RWPE1 (cell line): ENCODE measurements at places on chromosomes 7 and 10.

- peak; percentile 45 for DNase-seq
Measured at GRCh38 chr10:29386342-29386999, 97.6 kb downstream of the LYZL1 start.

GRCh38 chr10:116722736-116723427 lies 19.5 kb downstream of the HSPA12A start:
- DNase-seq: no peak

- no peak for DNase-seq
Measured at GRCh38 chr7:122423591-122423990, 119.0 kb upstream of the FEZF1 start.

DNA sequence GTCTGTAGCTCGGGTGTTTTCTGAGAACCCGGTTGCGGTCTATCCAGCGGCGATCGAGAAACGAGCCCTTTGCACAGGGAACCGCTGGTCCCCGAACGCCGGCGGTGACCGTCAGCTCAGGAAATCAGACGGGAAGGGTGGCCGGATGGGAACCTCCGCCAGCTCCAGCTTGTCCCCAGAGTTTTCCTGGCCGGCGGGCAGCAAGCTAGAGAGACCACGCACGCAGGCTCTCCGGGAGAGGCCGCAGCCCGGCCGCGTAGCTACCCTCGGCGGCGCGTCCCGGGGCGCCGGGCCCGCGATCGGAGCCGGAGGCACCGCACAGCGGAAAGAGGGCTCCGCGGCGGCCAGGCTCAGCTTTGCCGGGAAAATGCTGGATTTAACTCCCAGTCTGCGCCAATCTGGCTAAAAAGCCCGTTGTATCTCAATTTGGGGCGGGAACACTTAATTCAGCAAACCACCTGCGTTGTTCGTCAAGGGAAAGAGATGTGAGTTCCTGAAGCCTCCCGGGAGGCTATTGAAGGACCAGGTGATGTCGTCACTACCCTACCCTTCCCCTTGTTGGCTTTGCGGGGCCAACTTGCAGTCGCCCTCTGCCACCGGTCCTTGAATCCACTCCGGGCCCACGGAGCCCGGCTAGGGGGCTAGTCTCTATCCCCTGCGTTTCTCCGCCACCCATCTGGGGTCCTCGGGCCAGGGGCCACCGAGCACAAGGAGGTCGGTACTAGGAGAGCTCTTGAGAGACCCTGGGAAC lies 859 bp upstream of the CH25H start:
- DNase-seq: peak; percentile 42

GRCh38 chr10:17454161-17455014 lies at the start of gene ST8SIA6:
Gene ST8SIA6 (minus strand): TSS chr10:17454595. CDS start chr10:17454255, 340 bp downstream.
- peak; percentile 55 for DNase-seq

DNA sequence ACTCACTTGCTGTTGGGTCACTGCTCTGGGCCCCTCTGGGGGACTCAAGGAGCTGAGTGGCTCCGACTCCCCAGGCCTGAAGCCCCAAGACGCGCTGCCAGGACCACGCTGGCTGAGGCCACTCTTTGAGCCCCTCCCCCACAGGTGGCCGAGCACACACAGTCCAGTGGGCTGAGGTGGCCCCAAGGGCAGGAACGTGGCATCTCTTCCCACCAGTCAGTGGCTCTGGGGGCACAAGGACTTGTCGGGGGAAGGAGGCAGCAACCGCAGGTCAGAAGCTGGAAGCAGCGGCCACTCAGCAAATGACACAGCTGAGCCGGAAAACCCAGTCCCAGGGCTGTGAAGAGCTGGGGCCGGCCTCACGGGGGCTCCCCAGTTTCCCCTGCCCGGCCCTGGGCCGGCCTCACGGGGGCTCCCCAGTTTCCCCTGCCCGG lies 24.1 kb downstream of the GRIFIN start:
- DNase-seq: no peak

GRCh38 chr10:101054351-101054750 lies 7.4 kb upstream of the KAZALD1 start:
- DNase-seq: no peak

DNA sequence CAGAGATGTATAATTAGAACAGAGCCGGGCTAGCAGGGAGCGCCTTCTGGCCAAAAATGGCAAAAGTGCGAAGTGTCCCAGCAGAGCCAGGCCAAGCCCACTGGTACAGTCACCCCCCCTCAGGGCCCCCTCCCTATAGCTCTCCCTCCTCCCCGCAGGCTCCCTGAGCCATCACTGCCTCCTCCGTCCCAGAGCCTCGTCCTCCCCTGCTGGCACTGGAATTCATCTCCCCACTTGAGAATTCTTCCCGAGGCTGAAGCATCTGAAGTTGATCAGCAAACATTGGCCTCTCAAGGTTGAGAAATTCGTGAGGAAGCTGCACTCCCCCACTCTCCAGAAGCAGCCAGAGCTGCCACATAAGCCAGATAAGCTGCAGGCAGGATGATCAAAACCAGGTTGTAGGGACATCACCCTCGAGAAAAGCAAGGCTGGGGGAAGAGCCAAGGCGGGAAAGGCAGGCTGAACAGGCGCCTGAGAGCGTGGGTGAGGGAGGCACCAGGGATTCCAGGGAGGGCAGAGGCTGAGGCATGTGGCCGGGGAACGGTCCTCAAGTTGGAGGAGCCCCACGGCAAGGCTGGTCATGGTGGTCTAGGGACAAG lies 23.4 kb downstream of the CAMK2G start:
- DNase-seq: no peak

GRCh38 chr7:13352677-13353076 lies 636.8 kb downstream of the ETV1 start:
- DNase-seq: no peak

DNA sequence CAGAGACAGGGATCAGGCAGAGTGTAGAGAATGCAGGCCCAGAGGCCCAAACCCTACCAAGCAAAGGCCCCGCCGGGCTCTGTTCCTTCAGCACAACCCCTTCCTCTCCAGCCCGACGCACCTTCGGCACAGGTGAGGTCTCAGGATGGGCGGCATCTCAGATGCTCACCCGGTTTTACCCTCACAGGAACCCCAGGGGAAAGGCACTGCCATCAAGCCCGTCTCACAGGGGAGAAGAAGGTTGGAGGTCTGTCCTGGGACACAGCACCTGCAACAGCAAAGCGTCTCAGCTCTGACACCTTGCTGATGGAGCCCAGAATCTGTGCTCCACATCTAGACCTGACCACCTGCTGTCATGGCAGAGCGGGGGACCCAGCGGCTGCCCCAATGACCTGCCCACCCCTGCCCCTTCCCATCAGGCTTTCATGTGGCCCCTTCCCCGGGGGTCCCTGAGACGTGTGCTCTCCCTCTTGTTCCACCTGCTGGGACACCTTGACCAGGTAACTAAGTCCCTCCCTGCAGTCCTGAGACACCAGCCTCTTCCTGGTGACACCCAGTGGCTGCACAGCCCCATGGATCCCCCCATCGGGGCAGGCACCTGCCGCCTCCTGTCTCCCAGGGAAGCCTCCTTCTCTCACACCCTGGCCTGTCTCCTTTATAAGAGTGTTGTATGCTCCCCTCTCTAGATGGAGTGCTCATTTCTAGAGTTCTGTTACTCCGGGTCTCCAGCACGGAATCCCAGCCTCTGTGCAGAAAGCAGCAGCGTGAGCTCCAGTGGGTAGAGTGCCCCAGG lies 315.6 kb downstream of the DNAJB6 start:
- no peak for DNase-seq

DNA sequence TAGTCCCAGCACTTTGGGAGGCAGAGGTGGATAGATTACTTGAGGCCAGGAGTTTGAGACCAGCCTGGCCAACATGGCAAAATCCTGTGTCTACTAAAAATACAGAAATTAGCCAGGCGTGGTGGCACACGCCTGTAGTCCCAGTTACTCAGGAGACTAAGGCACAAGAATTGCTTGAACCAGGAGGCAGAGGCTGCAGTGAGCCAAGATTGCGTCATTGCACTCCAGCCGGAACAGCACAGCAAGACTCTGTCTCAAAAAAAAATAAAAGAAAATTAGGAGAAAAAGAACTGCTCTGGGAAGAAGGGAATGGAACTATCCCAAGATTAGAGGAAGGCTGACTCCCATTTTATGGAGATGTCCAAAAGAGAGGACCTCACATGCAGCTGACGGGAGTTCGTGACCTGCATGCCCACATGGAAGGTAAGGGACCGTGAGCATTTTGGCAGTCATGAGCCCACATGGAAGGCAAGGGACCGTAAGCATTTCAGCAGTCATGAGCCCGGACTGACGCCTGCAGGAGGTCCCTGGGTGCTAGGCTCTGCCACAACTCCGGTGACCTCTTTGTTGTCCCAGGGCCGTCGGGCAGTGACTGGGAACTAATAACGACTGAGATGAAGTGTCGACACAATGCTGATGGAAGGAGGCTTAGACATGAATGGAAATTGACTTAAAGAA lies 18.6 kb upstream of the GTPBP4 start:
- DNase-seq: no peak

DNA sequence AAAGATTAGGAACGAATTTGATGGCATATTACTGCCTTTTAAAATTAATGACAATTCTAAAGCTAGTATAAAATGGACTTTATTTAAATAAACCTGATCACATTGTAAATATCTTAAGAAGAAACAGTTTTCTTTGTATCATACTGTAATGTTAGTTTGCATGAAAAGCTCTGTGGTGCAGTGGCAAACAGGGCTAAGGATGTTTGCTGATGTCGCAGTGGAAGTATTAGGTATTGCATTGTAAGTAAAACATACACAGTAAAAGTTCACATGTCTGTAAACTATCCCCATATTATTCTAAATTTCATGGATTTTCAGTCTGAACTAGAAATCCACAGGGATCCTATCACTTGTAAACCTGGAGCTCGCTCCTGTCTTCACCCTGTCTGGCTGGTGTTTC lies 252.6 kb upstream of the ZNF32 start:
- no peak for DNase-seq

GRCh38 chr7:42183547-42183946 lies 53.5 kb downstream of the GLI3 start:
- DNase-seq: no peak

GRCh38 chr7:7157177-7157886 lies 25.0 kb upstream of the C1GALT1 start:
- no peak for DNase-seq

DNA sequence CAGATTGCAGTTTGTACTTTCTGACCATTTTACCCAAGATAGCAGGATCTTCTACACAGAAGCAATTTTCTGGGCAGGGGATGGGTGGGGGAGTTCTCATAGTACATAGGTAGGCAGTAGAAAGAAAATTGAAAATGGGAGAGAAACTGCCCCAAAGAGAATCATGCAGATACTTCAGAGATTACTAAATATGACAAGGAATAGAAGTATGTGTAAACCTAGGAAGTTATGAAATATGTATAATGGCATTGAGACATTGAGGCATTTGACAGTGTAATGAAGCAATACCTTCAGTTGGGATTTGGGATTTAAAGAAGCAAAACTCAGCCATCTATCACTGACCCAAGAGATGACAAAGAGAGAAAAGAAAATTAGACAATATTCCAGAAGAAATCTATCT lies 233.0 kb downstream of the PTN start:
- DNase-seq: no peak

GRCh38 chr10:3797750-3798149 lies 12.7 kb upstream of the KLF6 start:
- DNase-seq: no peak

DNA sequence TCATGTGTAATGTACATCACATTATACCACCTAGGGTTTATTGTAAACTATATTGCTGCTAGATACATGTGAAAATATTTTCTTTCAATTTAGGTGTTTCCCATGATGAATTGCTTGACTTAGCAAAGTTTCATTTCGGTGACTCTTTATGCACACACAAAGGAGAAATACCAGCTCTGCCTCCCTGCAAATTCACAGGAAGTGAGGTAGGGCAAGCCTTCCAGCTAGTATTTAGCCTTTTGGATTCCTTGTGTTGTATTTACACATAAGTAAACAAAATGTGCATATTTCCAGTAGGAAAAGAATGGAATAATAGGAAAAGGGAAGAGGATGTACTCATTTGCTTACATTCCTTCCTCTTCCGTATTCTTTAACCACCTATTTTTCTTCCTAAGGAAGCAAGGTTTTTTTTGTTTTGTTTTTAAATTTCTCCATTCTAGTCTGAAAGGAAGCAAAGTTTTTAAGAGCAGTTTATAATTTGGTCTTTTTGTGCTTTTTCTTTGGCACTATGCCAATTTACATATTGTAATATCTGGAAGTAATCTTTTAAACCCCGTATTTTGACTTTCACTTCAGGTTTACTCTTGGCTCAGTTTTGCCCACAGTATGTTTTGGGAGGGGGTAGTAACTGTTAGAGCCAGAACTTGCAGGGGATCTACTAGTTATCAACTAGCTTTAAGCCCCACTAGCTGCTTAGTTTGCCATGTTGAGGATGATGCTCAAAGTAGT lies 10.4 kb downstream of the PMPCB start:
- DNase-seq: no peak

DNA sequence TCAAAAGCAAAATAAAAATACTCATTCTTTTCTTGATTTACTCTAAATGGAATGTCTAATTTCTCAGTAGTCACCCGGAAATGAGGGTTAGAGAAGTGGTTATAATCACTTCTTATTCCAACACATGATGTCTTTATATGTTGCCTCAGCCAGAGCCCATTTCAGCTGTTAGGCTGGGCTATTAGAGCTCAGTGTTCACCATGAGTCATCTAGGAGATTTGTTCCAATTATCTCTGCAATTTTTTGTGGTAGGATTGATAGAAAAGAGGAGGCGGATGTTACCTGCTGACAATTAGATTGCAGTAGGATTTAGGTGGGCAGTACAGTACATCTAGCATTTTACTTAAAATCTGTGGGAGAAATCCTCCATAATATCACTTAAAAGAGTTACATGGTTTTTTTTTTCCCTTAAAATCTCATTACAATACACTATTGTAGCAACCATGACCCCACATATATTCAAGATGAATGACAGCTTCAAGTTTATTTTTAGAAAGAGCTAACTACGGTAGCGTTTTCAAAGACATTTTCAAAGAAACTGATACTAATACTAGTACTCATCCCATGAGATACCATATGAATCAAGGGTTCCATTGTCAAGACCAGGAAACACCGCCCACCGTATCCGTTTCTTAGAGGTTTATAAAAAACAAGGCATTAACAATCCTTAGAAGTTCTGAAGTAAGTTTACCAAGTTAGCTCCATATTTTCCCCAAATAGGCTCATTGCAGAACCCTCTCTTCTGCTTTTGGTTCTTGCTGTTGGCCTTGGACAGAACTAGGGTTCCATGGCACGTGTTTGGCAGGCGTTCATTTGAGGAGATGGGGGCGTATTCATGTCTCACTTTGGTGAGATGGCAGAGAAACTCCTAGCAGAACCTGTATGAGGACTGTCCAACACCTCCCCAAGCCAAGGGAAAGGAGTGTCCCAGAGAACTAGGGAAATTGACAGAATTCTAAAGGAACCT lies 10.4 kb downstream of the CPA2 start:
- DNase-seq: peak; percentile 65

DNA sequence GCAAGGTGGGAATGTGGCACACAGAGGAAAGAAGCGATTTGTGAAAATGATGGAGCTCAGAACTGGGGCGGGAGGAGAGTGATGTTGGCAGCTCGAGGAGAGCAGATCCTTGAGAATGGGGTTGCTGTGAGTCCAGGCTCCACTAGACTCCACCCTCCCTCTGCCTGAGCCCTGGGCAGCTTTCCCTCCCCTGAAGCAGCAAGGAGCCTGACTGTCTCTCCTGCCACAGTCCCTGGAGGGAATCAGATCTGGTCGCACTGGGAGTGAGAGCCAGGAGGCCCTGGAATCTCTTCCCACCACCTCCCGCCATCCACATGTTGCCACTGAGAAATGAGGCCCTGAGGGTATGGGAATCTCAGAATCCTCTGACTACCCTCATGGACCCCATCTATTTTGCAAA lies 362.7 kb downstream of the PLXNA4 start:
- no peak for DNase-seq
